Head of caudate nucleus (tissue), 42 donors: ENCODE measurements at places on chromosomes 1 and 21.

DNA sequence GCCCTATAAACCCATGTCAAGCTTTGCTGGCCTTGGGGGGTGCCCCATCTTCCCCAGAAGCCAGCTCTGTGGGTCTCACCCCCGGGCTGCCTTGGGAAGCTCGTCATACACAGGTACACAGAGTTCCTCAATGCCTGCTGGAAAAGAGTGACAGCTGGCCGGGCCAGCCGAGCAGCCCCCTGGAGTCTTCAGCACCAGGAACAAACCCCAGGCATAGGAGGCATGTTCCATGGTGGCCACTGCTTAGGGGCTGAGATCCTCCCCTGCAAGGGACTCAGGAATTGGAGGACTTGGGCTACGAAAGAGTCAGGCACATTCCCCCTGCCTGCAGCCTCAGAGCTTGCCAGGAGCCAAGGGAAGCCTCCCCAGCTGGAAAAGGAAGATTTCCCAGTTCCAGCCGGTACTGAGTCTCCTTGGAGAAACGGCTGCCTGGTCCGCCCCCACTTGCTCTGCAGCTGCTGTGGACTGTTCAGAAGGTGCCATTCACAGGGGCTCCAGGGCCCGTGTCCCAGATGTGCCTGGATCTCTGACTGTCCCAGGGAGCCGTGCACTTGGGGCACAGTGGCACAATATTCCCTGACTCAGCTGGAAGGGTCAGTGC, 89.5 kb downstream of the STUM start:
- no peak for DNase-seq

DNA sequence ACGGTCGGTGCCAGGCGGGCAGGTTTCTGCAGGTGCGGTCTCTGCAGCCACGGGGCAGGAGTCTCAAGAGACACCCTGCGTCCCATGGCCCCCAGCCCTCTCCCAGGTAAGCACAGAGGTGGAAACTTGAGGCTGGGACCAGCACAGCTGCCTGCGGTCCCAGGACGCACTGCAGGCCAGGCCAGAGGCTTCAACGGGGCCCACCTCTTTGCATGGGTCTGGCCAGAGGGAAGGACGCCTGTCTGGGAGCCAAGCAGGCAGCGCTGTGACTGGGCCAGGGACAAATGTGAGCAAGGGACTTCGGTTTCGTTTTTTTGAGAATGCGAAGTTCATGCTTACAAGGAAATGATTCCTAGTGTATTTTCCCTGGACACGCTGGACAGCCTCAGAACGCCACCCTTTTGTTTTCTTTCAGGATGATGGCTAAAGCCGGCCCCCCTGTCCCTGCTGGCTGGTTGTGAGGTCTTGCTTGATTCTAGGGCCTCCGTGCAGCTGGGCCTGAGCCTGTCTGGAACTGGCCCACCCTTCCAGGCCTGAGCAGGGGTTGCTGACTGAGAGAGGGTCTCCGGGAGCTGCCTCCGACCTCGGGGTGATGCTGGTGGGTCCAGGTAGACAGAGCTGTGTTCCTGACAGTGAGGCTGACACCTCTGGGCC, 38.3 kb downstream of the MORN1 start:
- no peak for DNase-seq

- no peak for DNase-seq
Observed at GRCh38 chr1:109535481-109535880, 4.2 kb upstream of the GPR61 start.

GRCh38 chr1:239831577-239832355, 259.9 kb upstream of the FMN2 start:
- DNase-seq, result no peak

GRCh38 chr1:108831225-108831624, 25.7 kb downstream of the AKNAD1 start:
- DNase-seq, result no peak

- DNase-seq, result no peak
Observed at GRCh38 chr1:28591708-28592320, at the start of gene RAB42. TSS of gene RAB42 (plus strand) at chr1:28592265. CDS start at chr1:28592512, 247 bp downstream.

DNA sequence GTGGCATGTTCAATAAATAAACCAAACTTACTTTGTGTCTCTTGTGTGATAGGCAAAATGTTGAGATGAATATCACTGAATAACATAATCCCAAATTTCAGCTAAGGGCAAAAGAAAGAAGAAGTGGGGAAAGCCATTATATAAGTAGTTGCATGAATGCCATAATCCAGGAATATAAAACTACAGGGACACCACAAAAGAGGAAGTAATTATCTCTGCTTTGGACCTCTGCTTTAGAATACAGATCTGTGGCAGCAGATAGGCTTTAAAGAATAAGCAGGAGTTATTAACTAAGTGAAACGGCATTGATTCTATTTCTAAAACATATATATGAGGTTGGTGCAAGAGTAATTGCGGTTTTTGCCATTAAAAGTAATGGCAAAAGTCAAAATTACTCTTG, 288.5 kb upstream of the SNX7 start:
- DNase-seq, result no peak

GRCh38 chr1:106249810-106250209, 806.7 kb upstream of the PRMT6 start:
- no peak for DNase-seq

- DNase-seq, result no peak
Observed at GRCh38 chr1:2575801-2576663, 10.5 kb upstream of the PRXL2B start.

DNA sequence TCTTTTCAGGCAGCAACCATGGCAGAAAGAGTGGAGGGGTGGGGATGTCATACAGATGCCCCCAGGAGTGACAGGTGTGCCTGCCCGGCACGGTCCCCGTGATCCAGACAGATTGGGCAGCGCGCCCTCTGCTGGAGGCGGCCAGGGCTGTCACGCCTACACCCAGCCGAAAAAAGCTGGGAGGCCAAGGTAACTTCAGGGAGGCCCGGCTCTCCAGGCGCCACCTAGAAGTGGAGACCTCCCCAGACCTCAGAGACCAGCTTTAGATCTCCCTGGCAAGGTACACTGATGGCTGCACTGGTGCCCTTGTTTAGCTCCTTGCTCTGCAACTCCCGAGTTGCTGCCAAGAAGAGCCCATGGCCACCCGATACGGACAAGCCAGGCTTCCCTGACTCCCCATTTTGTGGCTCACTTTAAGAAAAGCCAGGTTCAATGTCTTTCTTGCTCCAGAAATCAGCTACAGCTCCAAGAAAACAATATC, 6.6 kb downstream of the GOLT1A start:
- DNase-seq, result peak; percentile 72

GRCh38 chr1:54095546-54096226, 42.3 kb downstream of the TCEANC2 start:
- DNase-seq, result no peak

- no peak for DNase-seq
Observed at GRCh38 chr1:55305735-55306134, 90.6 kb upstream of the USP24 start.

- DNase-seq, result no peak
Observed at GRCh38 chr21:35984654-35985361, 75.5 kb downstream of the SETD4 start.

GRCh38 chr1:68231627-68232288, 565 bp downstream of the WLS start:
- peak; percentile 51 for DNase-seq

GRCh38 chr1:39902460-39902807, 717 bp upstream of the MYCL start:
- no peak for DNase-seq

GRCh38 chr1:103129255-103129654, 20.9 kb upstream of the COL11A1 start:
- DNase-seq, result no peak

- no peak for DNase-seq
Observed at GRCh38 chr1:100769906-100770646, 50.5 kb downstream of the VCAM1 start.

- DNase-seq, result no peak
Observed at GRCh38 chr1:36062315-36062714, 21.6 kb upstream of the TEKT2 start.

DNA sequence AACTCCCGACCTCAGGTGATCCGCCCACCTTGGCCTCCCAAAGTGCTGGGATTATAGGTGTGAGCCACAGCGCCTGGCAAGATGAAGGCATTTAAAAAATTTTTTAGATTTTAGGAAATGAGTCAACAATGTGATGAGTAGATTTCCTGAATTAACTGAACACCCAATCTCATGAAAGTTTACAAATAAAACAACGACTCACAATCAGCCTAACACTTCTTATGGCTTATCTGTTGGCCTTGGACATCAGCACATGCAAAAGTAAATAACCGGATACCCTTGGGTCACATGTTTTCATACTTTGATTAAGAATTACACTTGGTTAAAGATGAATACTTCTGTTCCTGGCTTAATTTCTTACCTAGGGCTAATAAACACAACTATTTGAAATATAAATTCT, 3.0 kb downstream of the GNG12 start:
- DNase-seq, result no peak

- no peak for DNase-seq
Observed at GRCh38 chr1:97042551-97042950, 321.0 kb downstream of the PTBP2 start.

GRCh38 chr1:182249201-182249676, 142.4 kb downstream of the GLUL start:
- DNase-seq, result no peak

GRCh38 chr1:33548319-33548718, 75.9 kb downstream of the ZSCAN20 start:
- DNase-seq, result no peak

- no peak for DNase-seq
Observed at GRCh38 chr21:38992737-38993136, 187.0 kb downstream of the ETS2 start.

DNA sequence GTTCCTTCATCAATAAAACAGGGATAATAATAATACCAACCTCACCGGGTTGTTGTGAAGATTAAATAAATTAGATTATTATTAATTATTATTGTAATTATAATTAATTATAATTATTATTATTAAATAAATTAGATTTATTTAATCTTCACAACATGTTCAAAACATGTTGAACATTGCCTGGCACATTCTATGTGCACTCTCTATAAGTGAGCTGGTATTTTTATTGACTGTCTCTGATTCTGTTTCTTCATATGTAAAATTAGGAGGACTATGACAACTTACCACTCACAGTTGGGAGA, 834 bp upstream of the C8B start:
- DNase-seq, result no peak

GRCh38 chr1:230105245-230105753, 38.3 kb downstream of the GALNT2 start:
- no peak for DNase-seq

- no peak for DNase-seq
Observed at GRCh38 chr1:89686520-89686919, 53.6 kb downstream of the LRRC8C start.

DNA sequence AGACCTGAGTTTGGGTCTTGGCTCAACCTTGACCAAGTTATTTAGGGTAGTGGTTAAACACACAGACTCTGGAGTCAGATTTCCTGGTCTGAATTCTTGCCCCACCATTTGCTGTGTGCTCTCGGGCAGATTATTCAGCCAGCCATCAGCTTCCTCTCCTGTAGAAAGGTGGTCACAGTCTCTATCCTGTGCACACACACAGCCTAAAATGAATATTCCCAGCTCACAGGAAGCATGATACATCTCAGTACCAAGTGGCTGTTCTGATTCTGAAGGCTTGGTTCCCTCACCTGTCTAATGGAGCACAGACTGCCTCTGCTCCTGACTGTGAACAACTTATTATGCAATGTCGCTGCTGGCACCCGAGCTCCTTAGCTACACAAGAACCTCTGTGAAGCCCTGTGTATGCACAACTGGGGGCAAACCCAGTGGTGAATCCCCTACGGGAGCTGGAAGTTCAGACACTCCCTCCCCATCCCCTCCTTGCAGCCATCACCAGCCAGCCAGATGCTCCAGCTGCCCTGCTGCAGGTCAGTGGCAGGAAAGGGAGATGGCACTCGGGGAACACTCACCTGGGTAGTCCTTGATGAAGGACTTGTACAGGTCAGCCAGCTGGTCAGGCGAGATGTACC, 13.7 kb downstream of the ENO1 start:
- DNase-seq, result no peak

GRCh38 chr1:54812801-54813484, 11.8 kb upstream of the TTC22 start:
- no peak for DNase-seq

- DNase-seq, result no peak
Observed at GRCh38 chr1:241485554-241485992, 34.0 kb downstream of the FH start.

- DNase-seq, result no peak
Observed at GRCh38 chr1:189623336-189623735, 854.3 kb downstream of the BRINP3 start.

GRCh38 chr1:212640223-212640878, 31.8 kb downstream of the ATF3 start:
- DNase-seq, result no peak

GRCh38 chr1:29450591-29450990, 214.3 kb downstream of the PTPRU start:
- DNase-seq, result no peak

DNA sequence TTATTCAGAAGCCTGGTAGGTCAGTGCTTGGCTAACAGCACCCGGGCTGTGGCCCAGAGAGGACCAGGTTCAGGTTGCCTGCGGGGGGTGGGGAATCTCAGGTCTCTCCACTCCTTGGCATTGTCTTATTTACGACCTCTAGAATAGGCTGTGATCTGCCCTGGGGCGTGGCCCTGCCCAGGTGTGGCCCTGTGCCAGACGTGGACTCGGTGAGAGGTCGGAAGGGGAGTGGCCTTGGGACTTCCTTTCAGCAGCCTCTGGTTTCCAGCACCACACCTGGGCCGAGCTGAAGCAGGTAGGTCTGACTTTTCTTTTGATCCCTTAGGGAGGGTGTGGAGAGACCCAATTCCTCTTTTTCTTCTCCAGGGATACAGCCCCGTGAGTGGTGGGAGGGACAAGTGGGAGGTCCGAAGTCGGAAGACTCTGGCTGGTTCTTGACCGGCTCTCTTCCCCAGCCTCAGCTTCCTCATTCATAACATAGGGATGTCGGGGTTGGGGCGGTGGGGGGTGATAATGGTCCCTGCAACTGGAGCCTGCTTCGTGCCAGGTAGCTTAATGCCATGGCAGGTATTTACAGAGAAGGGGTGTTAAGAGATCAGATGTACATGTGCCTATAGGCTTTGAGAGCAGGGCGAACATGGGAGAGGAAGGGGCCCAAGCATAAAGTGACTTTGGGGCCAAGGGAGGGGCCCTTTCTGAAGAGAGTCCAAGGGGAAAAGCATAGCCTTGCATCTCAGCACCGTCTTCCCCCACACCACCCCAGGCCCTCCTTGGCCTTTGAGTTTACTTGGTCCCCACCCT, 16.5 kb downstream of the ACOT11 start:
- DNase-seq, result no peak

GRCh38 chr21:45265721-45266517, 21.8 kb downstream of the POFUT2 start:
- DNase-seq, result no peak

DNA sequence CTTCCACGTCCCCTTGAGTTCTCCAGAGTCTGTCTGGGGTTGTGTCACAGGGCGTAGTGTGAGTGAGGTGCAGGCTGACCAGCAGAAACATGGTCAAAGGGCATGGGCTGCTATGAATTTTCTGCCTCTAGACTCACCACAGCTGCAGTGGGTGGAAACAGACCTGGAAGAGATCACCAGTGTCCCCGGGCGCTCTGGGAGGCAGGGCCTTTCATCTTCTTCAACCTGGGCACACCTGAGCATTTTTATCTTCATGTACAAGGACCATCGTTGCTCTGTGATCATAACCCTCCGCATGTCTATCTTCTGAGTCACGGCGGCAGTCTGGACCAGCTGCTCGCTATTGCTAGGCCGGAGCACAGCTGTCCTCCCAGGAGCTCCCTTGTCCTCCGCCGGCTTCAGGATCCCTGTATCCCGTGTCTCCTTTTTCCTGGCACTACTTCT, 29.6 kb downstream of the DEGS1 start:
- DNase-seq, result no peak

GRCh38 chr1:211320980-211321379, 5.7 kb upstream of the TRAF5 start:
- DNase-seq, result no peak

- no peak for DNase-seq
Observed at GRCh38 chr21:43209575-43210453, 41.0 kb downstream of the CRYAA start.
